NCI-H524 treated with DMSO at 0.1 percent for 48 hours (cell line): ENCODE measurements at places on chromosomes 11 and 22.

DNA sequence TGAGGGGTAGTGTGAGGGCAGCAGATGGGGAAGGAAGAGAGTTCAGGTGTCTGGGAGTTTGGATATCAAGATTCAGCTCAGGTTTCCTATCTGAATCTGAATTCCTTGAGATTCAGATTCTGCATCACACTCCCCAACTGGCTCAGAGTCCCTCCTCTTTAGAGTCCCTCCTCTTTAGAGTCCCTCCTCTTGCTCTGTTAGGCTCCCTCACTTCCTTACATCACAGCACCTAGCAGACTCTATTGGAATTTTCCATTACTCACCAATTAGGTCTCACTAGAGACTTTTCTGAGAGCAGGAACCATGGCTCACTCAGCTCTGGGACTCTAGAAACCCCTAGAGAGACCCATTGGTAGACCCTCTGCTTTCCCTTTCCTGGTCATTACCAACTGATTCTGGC, 303.4 kb upstream of the SYN3 start:
- no peak for DNase-seq

DNA sequence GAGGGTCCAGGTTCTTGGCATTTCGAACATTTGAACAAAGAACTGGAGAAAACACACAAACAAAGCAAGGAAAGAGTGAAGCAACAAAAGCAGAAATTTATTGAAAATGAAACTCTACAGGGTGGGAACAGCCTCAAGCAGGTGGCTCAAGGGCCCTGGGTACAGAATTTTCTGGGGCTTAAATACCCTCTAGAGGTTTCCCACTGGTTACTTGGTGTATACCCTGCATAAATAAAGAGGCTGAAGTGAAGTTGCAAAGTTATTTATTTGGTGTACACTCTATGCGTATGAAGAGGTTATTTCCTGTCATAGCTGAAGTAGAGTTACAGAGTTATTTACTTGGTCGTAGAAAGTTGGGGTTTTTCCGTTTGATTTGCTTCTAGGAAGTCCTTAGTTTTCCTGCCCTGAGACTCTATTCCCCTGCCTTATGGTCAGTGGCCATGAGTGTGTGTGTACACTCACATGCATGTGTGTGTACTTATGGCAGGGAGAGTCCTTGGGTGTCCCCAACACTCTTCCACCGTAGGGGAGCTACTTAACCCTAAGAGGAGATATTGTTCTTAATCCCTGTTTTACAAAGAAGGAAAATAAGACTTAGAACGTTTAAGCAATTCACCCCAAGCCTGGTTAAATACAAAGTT, 5.6 kb upstream of the SMCO4 start:
- DNase-seq = no peak

GRCh38 chr11:9576701-9577381, 3.4 kb downstream of the WEE1 start:
- DNase-seq = no peak

- no peak for DNase-seq
These were observed 391.5 kb downstream of the TBC1D22A start for GRCh38 chr22:47153854-47154525.

GRCh38 chr11:55707029-55707428, 45.0 kb downstream of the OR4C6 start:
- DNase-seq = peak; percentile 1

DNA sequence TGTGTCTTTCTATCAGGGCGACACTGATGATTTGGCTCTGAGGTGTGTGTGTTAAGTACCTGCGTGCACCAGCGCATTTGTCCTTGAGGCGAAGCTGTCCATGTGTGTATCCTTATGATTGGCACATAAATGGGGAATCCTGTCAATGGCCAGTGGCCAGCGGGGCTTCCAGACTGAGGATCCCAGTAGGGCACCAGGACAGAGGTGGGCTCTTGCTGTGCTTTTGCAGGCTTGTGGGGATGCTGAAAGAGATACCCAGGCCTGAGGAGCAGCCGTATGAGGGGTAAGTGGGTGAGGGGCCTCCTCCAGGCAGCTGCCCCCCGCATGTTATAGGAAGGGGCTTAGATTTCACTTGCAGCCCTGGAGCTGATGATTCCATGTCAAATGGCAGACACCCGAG, 156.8 kb downstream of the ST3GAL4 start:
- no peak for DNase-seq

GRCh38 chr11:116503216-116504160, 269.3 kb downstream of the BUD13 start:
- DNase-seq = no peak

GRCh38 chr22:20576445-20576816, 69.0 kb downstream of the MED15 start:
- DNase-seq = no peak

DNA sequence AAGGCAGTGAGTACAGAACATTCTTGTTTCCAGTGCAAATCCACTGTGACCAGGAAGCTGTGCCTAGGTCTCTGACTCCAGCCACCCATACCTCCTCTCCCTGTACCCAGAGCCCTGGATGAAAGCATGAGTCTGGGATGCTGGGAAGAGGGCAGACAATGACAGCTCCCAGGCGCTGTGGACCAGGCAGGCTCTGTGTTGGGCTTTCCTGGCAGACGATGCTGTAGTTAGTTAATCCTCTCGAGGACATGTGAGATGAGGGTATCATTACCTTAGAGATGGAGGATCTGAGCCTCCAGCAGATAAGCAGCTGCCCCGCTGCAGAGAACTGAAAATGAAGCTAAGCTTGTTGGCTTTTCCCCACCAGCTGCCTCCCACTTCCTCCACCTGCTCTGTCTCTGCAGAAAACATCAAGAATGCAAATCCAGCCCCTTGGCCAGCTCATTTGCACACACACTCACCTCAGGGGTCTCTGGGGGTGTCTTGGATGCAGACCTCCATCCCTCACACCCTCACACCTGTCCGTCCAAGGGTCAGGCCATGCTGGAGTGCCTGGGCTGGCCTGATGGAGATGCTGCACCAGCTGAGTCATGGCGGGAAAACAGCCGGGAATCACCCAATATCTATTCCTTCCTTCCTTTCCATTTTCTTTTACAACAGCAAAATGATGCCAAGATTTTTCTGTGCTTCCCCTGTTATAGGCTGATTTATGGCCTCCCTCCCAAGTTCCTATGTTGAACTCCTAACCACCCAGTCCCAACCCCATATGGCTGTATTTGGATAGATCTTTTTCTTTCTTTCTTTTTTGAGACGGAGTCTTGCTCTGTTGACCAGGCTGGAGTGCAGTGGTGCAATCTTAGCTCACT, 94.9 kb upstream of the SEPTIN5 start:
- DNase-seq = peak; percentile 94

DNA sequence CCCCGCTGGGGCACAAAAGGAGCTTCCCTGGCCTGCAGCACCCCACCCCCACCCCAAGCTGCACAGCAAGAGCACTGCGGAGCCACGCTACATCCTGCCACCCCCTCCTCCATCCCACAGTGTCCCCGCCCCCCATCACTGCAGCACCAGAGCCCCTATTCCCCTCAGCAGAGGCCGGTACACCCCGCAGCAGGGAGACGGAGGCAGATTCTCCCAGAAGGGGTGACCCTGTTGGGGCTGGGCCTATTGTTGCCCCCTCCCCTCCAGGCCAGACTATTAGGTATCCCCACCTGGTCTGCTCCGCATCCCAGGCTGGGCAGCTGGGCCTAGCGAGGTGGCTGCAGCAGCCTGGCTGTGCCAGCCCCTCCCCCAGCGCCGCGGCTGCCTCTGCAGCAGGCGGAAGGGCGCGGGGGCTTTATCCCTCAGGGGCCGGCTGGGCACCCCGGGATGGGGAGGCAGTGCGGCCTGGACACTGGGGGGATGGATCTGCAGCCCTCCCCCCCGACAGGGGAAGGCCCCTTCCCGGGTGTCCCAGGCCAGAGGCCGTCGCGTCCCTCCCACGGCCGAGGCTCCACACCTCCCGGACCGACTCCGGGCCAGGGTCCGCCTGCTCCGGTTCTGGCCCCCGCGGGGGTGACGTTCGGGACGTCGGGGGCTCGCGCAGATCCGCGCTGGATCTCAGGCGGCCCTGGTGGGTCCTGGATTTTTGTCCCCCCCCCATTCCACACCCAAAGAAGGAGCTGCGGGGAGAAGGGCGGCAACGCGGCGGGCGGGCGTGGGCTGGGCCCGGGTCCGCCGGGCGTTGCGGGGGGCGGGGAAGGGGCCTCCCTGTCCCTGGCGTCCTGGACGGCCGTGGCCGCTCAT, 943 bp downstream of the DUSP8 start:
- no peak for DNase-seq

DNA sequence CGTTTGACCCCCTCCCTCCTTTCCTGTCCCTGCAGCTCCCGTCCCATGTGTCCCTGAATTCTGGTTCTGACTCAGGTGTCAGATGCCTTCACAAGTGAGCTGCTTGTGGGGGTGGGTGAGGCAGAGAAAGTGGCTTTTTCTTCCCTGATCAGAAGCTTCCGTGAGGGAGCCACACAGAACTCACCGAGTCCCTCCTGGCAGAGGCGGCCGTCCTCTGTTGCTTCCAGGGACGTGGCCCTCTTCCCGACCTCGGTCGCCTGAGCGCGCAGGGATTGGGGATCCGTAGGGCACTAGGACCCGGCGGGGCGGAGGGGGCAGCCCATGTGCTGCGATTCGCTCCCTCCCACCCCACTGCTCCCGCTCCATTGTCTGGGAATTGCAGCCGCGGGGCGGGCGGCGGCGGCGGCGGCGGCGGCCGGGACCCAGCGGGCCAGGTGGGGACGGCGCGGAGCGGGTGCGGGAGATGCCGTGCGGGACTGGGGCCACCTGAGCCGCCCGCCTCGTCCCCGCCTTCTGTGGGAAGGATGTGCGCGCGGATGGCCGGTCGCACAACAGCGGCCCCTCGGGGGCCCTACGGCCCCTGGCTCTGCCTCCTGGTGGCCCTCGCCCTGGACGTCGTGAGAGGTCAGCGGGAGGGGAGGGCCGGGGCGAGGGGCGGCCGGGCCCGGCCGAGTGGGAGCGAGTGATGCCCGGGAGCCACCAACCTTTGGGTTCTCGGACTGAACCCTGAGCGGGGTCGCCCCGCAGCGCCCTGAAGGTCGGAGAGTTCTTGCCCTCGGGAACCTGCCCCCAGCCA, at the start of gene TMEM132A:
TSS of gene TMEM132A (plus strand) at position 351 of the 796 bp plus-strand sequence. CDS start at position 525, 174 bp downstream.
- peak; percentile 23 for DNase-seq

DNA sequence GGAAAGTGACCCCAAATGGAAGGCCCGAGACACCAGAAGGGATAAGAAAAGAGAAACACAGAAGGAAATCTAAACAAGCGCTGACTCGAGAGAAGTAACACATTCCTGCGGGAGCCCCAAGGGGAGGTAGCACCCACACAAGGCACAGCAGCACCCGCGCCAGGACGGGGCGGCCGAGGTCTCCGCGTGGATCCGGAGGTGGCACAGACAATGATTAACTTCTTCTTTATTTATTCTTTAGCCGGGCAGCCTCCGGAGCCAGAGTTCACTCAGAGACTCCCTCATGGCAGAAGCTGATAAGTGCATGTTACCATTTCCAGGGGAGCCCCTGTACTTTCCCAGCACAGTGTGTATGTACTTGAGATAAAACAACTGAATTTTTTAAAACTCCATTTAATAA, 5.1 kb downstream of the TOLLIP start:
- no peak for DNase-seq

DNA sequence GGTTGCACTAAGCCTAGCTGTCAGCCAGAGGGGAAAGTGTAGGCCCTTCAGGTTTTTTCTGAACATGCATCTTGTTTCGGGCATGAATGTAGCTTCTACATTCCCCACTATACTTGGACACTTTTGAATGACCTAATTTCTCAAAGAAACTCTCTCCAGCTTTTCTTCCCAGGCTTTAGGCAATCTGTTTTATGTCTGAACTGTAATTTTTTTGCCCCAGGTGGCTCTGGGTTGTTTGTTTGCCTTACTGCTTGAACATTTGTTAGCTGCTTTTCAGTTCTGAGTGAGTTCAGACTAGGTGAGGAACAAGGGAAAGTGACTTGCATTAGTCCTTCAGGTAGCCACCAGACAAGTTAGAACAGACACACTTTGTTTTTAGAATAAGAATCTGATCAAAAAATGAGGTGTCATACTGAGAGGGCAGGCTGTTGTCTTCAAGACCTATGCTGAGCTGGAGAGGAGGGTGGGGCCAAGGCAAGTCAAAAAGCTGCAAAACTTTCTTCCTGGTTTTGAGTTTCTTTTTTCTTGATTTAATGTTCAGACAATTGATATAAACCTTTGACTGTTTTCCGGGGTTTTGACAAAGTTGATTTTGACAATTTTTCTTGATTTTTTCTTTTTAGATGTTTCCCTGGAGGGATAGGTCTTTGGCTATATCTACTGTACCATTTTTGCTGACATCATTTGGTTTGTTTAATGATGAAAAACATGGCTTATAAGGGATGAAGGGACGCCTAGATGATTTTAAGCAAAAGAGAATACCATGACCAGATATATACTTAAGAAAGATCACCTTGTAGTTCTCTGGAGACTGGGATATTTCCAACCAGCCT, 182.8 kb downstream of the WNT11 start:
- DNase-seq = no peak

- DNase-seq = no peak
These were observed 34.5 kb downstream of the NUMA1 start for GRCh38 chr11:72045849-72046248.

DNA sequence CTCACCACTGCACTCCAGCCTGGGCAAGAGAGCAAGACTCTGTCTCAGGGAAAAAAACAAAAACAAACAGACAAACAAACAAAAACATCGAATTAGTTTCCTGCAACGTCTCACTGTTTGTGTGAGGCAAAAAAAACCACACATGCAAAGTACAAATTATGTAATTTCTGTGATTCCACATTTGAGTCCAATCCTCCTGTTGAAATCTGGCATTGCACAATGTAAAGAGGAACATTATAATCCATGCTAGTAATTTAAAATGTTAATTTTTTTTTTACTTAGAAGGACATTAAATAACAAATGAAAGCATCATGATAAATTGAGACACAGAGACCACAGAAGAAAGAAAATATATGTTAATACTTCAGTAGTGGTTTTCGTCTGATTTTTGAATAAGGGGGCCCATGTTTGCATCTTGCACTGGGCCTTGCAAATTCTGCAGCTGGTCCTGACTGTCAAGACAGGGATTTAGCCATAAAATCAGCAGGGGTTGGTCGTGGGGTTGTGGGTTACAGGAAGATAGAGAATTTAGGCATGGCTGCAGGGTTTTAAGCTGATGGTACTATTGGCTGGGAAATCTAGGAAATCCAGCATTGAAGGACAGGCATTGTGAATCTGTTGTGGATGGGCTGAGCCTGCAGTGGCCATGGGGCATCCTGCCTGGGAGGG, 102.6 kb upstream of the ALDH3B2 start:
- DNase-seq = no peak

GRCh38 chr11:11401960-11402535, 49.0 kb upstream of the CSNK2A3 start:
- DNase-seq = no peak

DNA sequence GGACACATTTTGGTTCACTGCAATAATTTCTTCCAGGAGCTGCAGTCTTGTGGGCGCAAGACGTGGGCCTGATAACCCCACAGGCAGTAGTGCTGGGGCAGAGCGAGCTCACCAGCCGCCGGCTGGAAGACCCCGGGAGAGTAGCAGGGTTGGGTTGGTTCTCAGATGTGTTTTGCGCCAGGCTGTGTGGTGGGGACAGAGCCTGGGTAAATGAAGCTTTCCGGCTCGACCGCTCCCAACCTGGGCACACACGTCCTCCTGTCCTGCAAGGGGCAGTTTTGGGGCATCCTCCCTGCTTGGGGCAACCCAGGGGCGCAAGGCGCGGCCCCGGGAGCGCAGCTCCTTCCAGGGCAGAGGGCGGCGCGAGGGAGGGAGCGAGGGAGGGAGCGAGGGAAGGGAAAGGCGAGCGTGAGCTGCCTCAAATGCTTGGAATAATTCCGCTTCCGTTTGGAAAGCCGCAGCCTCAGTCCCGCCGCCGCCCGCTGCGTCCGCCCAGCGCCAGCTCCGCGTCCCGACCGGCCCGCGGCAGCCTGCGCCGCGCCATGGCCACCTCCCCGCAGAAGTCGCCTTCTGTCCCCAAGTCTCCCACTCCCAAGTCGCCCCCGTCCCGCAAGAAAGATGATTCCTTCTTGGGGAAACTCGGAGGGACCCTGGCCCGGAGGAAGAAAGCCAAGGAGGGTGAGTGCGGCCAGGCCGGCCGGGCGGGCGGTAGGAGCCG, at the start of gene PARVA:
TSS of gene PARVA (plus strand) at position 466 of the 718 bp plus-strand sequence. CDS start at position 543, 77 bp downstream.
- no peak for DNase-seq
